Heart right ventricle (tissue), 16 donors: ENCODE measurements at places on chromosomes 13 and 19. TPM values are rescaled to one million over a fixed set of nuclear protein-coding genes. Genes with fewer than 3 reads are reported as not detected.

PRR20E gene
- total RNA-seq = not detected

TGFBR3L gene
- 1.1 TPM for total RNA-seq

SHANK1 gene
- not detected for total RNA-seq

CEBPG gene
- 12.1 TPM for total RNA-seq

SLITRK5 gene
- 0.02 TPM for total RNA-seq

CAB39L gene
- total RNA-seq = 33.2 TPM

TEX26 gene
- not detected for total RNA-seq

PEX11G gene
- total RNA-seq = 1.7 TPM

ZNF433 gene
- total RNA-seq = 4.9 TPM

CEACAM8 gene
- not detected for total RNA-seq

DNA sequence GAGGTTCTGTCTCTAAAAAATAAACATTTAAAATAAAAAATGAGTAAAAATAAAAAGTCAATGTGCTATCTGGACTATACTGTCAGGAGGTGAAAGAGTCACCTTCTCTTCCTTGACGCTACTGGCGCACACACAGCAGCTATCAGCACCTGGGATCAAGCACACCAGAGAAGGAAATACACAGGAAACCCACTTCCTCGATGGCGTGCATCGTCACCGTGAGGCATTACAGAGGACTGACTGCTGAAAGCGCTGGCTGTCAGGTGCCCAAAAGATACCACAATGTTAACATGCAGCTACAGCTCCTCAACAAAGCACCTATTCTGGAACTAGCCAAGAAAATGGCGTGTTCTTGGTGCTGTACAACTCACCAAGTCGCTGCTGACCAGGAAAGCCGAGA, 6.1 kb downstream of the SLC35E1 start:
- no peaks in the 10 kb centered on the region for H3K27me3 ChIP-seq
- peaks cover 91% of the 10 kb centered on the region for H3K36me3 ChIP-seq
- H3K27ac ChIP-seq = no peak overlapping the region
- H3K4me1 ChIP-seq = peaks cover 3% of the 10 kb centered on the region
- no peak for DNase-seq
- H3K4me3 ChIP-seq = no peak overlapping the region

- no peaks in the 10 kb centered on the region for H3K4me1 ChIP-seq
- no peaks in the 10 kb centered on the region for H3K27me3 ChIP-seq
- no peaks in the 10 kb centered on the region for H3K36me3 ChIP-seq
Observed at GRCh38 chr13:79442221-79442620, 36.2 kb upstream of the RBM26 start.

- H3K27ac ChIP-seq = no peak overlapping the region
- no peaks in the 10 kb centered on the region for H3K36me3 ChIP-seq
- DNase-seq = no peak
Observed at GRCh38 chr19:20431826-20432225, 133.8 kb downstream of the ZNF737 start.

DNA sequence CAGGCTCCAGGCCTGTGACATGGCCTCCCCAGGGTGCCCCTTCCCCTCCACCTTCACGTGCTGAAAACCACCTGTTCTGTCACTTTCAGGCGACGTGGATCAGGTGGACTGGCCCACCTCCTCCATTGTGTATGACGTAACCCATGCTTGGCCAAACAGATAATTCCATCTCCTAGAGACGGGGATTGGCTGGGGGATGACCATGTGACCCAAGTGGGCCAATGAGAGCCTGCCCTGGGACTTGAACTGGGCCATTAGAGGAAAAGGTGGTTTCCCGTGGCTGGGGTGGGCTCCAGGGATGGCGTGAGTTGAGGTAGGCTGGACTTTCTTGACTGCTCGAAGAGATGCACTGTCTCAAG, 3.6 kb upstream of the ADAMTSL5 start:
- DNase-seq = no peak
- H3K27ac ChIP-seq = no peak overlapping the region
- H3K4me3 ChIP-seq = no peak overlapping the region
- peaks cover 17% of the 10 kb centered on the region for H3K27me3 ChIP-seq
- no peaks in the 10 kb centered on the region for H3K36me3 ChIP-seq
- H3K4me1 ChIP-seq = peaks cover 7% of the 10 kb centered on the region

DNA sequence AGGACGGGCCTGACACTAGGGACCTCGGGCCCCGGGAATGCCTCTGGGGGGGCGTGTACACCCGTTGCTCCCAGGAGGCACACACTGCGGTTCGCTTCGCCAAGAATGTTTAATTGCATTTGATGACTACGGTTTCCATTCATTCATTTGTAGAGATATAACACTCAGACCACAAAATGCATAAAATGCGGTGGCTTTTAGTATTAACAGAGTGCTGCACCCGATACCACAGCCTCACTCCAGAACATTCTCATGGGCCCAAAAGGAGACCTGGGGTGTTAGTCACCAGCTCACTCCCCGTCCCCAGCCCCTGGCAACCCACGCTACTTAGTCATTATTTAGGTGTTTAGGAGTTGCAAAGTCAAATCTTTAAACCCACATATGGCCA, 21.8 kb downstream of the HCN2 start:
- H3K4me1 ChIP-seq = peaks cover 15% of the 10 kb centered on the region
- H3K27me3 ChIP-seq = no peaks in the 10 kb centered on the region
- H3K4me3 ChIP-seq = peak overlapping the region; percentile 36
- no peaks in the 10 kb centered on the region for H3K36me3 ChIP-seq

- H3K36me3 ChIP-seq = no peaks in the 10 kb centered on the region
- no peak overlapping the region for H3K27ac ChIP-seq
- DNase-seq = no peak
- H3K4me3 ChIP-seq = no peak overlapping the region
Observed at GRCh38 chr13:35025314-35025713, 83.2 kb downstream of the NBEA start.

DNA sequence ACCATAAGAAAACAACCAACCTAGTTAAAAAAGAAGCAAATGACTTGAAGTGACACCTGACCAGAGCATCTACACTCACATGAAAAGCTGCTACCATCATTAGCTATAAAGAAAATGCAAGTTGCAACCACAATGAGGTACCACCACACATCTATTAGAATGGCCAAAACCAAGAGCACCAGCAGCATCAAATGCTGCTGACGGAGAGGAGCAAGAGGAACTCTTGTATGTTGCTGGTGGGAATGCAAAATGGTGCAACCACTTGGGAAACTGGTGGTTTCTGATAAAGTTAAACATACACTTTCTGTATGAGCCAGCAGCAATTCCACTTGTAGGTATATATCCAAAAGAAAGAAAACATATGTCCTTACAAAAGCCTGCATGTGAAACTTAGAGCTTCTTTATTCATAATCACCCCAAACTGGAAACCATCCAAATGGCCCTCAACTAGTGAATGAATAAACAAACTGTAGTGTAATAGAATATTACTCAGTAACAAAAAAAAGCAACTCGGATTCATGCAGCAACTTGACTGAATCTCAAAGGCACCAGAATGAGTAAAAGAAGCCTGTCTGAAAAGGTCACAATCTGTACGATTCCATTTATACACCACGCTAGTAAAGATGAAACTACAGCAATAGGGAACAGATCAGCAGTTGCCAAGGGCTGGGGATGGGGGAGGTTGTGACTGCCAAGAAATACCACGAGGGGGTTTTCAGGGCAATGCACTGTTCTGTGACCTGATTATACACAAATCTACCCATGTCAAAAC, 60.9 kb upstream of the RANBP3 start:
- no peak overlapping the region for H3K27ac ChIP-seq
- H3K27me3 ChIP-seq = no peaks in the 10 kb centered on the region
- H3K4me3 ChIP-seq = no peak overlapping the region
- H3K36me3 ChIP-seq = no peaks in the 10 kb centered on the region
- no peaks in the 10 kb centered on the region for H3K4me1 ChIP-seq
- DNase-seq = no peak
